ENCODE measurements at places on chromosomes 6 and 20. TPM values are rescaled to one million over a fixed set of nuclear protein-coding genes. Genes with fewer than 3 reads are reported as not detected.

DNA sequence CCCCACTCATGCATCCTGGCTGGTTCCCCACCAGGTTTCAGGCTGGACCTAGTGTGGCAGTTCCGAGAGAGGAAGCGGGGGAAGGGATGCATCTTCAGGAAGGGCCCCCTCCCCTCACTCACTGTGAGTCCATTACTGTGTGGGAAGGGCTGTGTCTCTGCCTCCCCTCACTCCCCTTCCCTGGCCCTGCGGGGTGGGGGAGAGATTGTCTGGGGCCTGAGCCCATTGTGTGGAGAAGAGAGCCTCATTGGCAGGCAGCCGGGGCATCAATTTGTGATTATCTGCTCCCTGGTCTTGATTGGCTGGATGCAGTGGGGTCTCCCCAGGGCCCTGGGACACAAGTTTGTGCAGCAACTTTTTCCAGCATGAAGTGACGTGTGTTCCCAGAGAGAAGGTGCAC lies 4.1 kb upstream of the MYT1 start:
- no peak for DNase-seq

GRCh38 chr6:87393026-87393622 lies 14.6 kb upstream of the CFAP206 start:
- DNase-seq: peak; percentile 66

The LY6G6C gene
- 0.38 TPM for total RNA-seq

DNA sequence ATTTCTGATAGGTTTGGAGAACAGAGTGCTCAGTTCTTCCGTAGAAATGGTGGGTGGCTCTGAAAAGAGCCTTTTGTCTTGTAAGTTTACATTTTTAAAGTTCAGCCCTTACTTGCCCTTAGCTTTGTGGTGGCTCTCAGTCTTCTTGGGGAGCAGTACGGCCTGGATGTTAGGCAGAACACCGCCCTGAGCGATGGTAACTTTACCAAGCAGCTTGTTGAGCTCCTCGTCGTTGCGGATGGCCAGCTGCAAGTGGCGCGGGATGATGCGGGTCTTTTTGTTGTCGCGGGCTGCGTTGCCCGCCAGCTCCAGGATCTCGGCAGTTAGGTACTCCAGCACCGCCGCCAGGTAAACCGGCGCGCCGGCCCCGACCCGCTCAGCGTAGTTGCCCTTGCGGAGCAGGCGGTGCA lies 19.5 kb downstream of the OR2B2 start:
- peak; percentile 25 for DNase-seq

The BPI gene
- not detected for total RNA-seq

The CDSN gene
- total RNA-seq: not detected

The EYS gene
- total RNA-seq: 0.26 TPM

DNA sequence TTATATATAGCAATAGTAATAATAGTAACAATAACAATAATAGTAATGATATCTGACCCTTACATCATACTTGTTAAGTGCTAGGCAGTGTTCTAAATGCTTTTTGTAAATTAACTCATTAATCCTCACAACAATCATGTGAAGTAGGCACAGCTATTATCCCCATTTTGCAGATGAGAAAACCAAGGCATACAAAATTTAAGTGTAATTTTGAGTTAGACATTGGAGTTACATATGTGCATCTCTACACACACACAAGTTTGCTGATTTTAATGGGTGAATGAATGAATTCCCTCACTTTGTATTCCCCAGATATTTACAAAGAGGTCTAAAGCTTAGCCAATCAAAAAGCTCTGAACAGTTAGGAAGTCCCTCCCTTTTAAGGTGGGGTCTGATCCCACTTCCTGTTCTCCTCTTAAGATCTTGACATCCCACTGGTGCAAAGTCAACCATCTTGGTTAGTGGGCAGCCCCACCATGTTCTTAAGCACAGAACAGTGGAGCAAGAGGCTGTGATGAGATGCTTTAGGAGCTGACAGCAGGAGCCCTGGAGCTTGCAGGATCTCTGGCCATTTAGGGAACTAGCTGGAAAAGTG lies 85.3 kb upstream of the FOXP4 start:
- DNase-seq: peak; percentile 7

GRCh38 chr6:142009647-142010046 lies 123.1 kb upstream of the GJE1 start:
- DNase-seq: no peak

The CDH26 gene
- total RNA-seq: 8.4 TPM

The PRDM1 gene
- 5.3 TPM for total RNA-seq

The BPIFB2 gene
- not detected for total RNA-seq

DNA sequence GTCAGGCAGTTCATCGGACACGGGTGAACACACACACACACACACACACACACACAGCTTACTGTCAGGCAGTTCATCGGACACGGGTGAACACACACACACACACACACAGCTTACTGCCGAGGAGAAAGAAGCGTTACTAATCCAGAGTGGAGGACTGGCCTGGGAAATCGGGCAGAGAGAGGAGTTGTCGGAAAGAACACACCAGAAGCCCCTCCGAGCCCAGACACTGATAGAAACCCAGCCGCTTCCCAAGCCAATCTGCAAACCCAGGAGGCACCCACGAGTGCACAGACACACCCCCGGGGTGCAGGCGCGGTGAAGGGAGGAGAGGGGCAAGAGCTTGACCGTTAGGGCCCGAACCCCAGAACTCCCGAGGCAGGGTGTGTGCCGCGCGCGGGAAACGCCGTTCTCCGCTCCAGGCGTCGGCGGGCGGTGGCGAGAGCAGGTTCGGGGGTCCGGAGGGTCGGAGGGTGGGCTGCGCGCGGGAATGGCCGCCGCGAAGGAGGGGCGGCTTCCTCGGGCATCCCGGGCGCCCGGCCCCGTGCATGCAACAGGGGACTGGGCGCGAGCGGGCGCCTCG lies 636 bp downstream of the ELOVL2 start:
- no peak for DNase-seq

GRCh38 chr6:166036316-166037095 lies 131.1 kb downstream of the TBXT start:
- no peak for DNase-seq

GRCh38 chr20:32917191-32917950 lies 58.6 kb downstream of the EFCAB8 start:
- no peak for DNase-seq

The SAPCD1 gene
- total RNA-seq: 1.3 TPM
